Chondrocyte (in vitro differentiated cells): ENCODE measurements at places on chromosomes 4 and X. TPM values are rescaled to one million over a fixed set of nuclear protein-coding genes. Genes with fewer than 3 reads are reported as not detected.
A peak's percentile ranks its signal among the peaks of the same experiment; 100 is the strongest.

GRCh38 chr4:123613586-123614344, 217.2 kb downstream of the SPRY1 start:
- H3K36me3 ChIP-seq, result no peaks in the 10 kb centered on the region
- no peak for DNase-seq
- H3K27me3 ChIP-seq, result peaks cover 2% of the 10 kb centered on the region
- peaks cover 10% of the 10 kb centered on the region for H3K4me1 ChIP-seq
- H3K4me3 ChIP-seq, result no peak overlapping the region

GRCh38 chr4:188971125-188971524, 831.9 kb downstream of the TRIML1 start:
- H3K4me1 ChIP-seq, result peaks cover 4% of the 10 kb centered on the region
- no peak overlapping the region for H3K27ac ChIP-seq
- no peaks in the 10 kb centered on the region for H3K27me3 ChIP-seq
- H3K4me3 ChIP-seq, result no peak overlapping the region

- H3K4me3 ChIP-seq, result no peak overlapping the region
- no peaks in the 10 kb centered on the region for H3K4me1 ChIP-seq
- peaks cover 14% of the 10 kb centered on the region for H3K27me3 ChIP-seq
These were observed 190.1 kb upstream of the GNPDA2 start for GRCh38 chr4:44916411-44916810.

GRCh38 chrX:29466456-29466855, 748.9 kb upstream of the MAGEB2 start:
- H3K27ac ChIP-seq, result no peak overlapping the region
- no peak for DNase-seq
- H3K36me3 ChIP-seq, result no peaks in the 10 kb centered on the region

IQCM gene
- total RNA-seq, result not detected in 3 replicates

BEND2 gene
- total RNA-seq, result not detected in 3 replicates

GRCh38 chr4:170157670-170158069, 67.9 kb upstream of the AADAT start:
- no peaks in the 10 kb centered on the region for H3K36me3 ChIP-seq
- no peak overlapping the region for H3K4me3 ChIP-seq

DNA sequence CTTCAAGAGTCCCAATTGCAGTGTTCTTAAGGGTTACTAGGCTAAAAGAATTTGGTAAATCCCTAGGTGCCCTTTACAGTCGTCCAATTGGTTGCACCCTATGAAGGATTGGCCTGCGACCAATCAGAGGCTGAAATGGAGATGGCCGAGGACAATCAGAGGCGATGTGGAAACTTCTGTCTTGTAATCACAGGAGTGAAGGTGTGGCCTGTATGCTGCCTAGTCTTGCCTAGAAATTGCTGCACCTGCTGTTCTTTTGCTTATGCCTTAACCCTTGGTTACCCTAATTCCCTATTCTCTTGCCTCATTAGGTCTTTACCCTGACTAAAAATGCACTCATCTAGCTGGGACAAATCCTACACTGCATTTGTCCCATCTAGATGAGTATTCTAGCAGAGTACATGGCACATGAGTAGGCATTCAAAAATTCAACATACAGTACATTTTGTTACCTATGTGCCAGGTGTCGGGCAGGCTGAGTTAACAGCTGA, 1.0 kb upstream of the DCK start:
- no peaks in the 10 kb centered on the region for H3K27me3 ChIP-seq
- no peak for DNase-seq
- peaks cover 48% of the 10 kb centered on the region for H3K4me1 ChIP-seq
- no peaks in the 10 kb centered on the region for H3K36me3 ChIP-seq
- peak overlapping the region; percentile 83 for H3K4me3 ChIP-seq

PAGE4 gene
- not detected in 3 replicates for total RNA-seq

RNF212 gene
- 4.6 to 12.8 TPM (median 9.1 TPM) in 3 replicates for total RNA-seq

NDP gene
- total RNA-seq, result 1.5 to 1.7 TPM in 2 of 3 replicates, not detected in the other

DNA sequence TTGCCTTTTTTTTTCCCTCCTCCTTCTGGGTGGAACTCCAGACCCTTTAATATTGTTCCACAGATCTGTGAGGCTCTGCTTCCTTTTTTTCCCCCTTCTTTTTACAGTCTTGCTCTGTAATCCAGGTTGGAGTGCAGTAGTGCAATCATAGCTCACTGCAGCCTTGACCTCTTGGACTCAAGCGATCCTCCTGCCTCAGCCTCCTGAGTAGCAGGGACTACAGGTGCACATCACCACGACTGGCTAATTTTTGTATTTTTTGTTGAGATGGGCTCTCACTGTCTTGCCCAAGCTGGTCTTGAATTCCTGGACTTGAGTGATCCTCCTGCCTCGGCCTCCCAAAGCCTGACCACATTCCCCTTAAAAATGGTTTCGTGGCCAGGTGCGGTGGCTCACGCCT, 26.8 kb downstream of the NSD2 start:
- DNase-seq, result no peak
- H3K27ac ChIP-seq, result no peak overlapping the region
- no peak overlapping the region for H3K4me3 ChIP-seq
- H3K36me3 ChIP-seq, result peaks cover 3% of the 10 kb centered on the region

DNA sequence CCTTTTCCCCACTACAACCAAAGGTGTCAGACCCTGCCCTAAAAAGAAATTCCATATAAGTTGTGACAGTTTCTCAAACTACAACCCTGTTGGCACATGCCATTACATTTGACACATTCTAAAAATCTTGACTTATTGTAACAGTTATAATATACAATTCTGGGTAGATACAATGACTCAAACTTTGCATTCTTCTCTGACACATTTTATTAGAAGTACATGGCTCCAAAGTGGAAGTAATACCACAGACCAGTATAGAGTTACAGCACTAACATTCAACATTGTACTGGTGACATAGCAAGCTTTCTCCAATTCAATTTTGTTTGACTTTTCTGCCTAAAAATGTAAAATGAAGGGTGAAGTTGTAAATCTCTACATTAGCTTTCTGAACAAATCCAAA, 196.6 kb upstream of the ETNPPL start:
- no peaks in the 10 kb centered on the region for H3K36me3 ChIP-seq
- no peak overlapping the region for H3K4me3 ChIP-seq
- H3K27ac ChIP-seq, result no peak overlapping the region
- H3K27me3 ChIP-seq, result no peaks in the 10 kb centered on the region
- peaks cover 13% of the 10 kb centered on the region for H3K4me1 ChIP-seq

DNA sequence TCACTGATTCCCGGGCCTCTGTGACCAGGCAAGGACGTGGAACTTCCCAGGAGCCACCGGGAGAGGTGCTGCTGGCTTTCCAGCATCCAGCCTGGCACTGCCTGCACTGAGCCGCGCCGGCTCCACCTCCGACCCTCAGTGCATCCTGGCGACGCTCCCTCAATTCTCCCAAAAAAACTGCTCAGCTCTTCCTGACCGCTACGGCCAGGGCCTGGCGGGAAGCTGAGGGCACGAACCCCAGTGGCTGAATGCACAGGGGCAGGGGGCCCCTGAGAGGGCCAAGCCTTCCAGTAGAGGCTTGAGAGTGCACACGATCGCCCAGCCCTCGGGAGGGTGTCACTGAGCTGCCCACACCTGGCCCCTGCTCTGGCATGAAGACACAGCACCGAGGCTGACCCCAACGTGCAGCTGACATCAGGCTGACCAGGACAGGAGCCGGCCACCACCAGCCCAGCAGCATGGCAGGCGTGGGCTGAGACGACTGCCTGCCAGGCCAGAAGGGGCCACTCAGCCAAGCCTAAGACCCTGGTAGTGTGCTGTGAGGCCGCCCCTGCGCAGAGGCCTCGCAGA, 6.9 kb downstream of the CTBP1 start:
- H3K4me3 ChIP-seq, result no peak overlapping the region
- peaks cover 1% of the 10 kb centered on the region for H3K36me3 ChIP-seq
- peaks cover 38% of the 10 kb centered on the region for H3K4me1 ChIP-seq
- H3K27me3 ChIP-seq, result no peaks in the 10 kb centered on the region
- no peak overlapping the region for H3K27ac ChIP-seq

HTRA3 gene
- 0.68 to 4.8 TPM (median 3.5 TPM) in 3 replicates for total RNA-seq

GRCh38 chr4:88629826-88630225, 37.5 kb downstream of the HERC3 start:
- no peak overlapping the region for H3K4me3 ChIP-seq
- peak overlapping the region; percentile 82 for H3K27ac ChIP-seq
- no peaks in the 10 kb centered on the region for H3K27me3 ChIP-seq
- H3K36me3 ChIP-seq, result peaks cover 7% of the 10 kb centered on the region
